ENCODE measurements at places on chromosomes 11 and 22.

- DNase-seq: no peak
Measured at GRCh38 chr11:96037405-96037949, 113.6 kb upstream of the MTMR2 start.

DNA sequence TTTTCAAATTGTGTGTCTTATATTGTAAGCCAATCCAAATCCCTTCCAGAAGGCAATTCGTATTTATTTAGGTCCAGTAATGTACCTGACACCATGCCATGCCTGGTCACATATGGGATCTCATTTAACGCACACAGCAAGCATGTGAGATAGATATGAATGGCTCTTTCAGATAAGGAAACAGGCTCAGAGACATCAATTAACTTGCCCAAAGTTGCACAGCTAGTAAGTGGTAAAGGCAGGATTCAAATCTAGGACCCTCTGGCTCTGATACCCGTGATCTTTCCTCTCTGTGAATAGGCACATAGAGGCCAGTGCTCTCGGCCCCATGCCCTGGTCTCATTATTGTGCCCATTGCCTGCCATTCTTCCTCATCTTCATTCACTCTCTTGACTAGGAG is 34.3 kb downstream of the KCNJ4 start:
- no peak for DNase-seq

DNA sequence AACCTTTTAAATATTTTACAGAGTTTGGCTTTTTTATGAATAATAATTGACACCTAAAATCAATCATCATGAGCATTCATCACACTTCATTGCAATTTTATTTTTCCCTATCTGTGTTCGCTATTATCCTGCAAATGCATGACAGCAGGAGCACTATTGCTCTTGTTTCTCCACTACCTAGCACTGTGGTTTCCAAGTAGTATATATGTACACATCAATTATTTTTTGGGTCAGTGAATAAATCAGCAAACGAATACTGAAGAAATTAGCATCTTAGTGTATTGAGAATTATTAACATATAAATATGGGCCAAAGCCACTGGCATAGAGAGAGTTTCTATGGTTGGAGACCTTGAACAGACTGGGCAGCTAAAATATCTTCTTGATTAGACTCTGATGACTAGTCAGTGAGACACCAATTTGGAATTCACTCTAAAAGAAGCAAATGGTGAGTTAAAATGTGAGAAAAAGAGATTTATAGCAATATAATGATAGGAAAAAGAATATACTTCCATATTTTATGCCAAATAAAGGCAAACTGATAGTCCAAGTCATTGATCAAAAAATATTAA is 731.1 kb upstream of the LUZP2 start:
- no peak for DNase-seq

DNA sequence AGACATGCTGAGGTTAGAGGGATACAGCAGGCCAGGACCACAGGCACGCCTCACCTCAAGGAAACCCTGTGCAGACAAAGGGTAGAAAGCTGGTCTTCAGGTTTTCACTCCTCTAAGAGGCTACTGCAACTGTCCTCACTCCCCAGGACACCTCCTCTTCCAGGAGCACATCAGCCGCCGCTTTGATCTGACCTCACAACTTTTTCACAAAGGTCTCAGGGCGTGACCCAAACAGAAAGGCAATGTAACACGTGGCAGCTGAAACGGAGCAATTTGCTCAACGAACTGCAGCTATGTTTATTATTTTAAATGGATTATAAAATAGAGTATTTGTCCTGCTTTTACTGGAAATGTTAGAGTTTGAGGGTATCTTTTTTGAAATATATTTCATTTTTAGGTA is 46.1 kb downstream of the LARGE1 start:
- DNase-seq: no peak

GRCh38 chr22:27226666-27227065 is 569.3 kb downstream of the MIAT start:
- DNase-seq: no peak

DNA sequence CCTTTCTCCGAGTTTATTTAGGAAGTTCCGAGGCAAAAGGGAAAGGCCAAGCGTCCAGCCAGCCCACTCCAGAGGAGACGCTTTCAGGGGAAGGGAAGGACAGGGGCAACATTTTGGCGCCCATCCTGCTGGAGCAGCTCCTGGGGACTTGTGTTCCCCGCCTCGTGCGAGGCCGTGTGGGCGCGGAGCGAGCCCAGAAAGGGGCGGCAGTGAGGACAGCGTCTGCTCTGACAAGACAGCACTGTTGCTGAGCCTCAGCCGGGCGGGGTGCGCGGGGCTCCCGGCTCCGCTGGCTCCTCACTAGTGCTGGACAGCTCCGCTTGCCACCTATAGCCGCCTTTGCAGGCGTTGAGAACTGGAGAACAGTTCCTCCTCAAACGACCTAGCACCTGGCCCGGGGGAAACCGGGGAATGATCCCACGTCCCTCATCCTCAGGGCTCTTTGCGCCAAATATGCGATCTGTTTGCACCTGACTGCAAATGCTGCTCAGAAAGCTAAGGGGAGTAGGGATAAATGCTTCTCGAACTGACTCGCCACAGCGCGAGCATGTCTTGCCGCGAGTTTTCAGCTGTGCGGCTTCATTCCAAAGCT is 722 bp upstream of the GUCY1A2 start:
- DNase-seq: no peak

GRCh38 chr22:46072981-46073682 is 77.2 kb upstream of the PPARA start:
- no peak for DNase-seq

GRCh38 chr11:66734215-66734614 is 5.2 kb upstream of the SPTBN2 start:
- no peak for DNase-seq

DNA sequence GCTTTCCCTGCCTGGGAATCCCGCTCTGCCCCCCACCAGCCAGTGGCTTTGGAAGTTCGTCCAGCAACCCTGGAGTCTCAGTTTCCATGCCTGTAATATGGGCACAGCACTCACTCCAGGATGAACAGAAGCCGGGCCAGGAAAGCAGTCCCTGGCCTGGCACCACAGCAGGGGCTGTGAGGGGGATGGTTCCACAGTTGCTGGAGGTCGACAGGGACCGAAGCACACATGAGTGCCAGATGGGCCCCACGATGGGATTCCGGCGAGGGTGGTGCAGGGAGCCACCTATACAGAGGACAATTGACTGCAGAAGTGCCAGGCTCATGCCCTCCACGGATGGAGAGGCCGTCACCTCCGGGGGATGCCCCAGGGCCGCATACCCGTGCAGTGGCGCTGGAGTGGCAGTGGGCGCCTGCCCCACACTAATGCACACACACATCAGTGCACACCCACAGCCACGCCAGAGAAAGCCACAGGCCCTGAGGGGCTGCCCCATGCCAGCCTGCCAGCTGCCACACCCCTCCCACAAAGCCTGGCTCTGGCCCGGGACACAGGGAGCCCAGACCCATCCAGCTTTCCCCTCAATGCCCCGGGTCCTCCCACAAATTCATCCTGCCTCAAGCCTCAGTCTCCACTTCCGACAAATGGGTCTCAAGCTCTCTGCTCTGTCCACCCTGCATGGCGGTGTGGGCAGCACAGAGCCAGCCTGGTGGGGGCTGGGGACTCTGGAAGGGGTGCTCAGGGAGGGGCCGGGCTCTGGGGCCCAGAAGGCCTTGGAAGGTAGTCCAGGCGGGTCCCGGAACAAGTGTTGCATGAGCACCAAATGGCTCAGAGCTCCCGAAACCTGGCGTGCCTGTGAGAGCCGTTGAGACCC is 9.7 kb downstream of the ASCL2 start:
- DNase-seq: no peak

GRCh38 chr22:40175611-40176244 is 2.0 kb upstream of the TNRC6B start:
- no peak for DNase-seq

GRCh38 chr11:118415739-118416068 is 14.3 kb downstream of the ATP5MG start:
- DNase-seq: peak; percentile 52

DNA sequence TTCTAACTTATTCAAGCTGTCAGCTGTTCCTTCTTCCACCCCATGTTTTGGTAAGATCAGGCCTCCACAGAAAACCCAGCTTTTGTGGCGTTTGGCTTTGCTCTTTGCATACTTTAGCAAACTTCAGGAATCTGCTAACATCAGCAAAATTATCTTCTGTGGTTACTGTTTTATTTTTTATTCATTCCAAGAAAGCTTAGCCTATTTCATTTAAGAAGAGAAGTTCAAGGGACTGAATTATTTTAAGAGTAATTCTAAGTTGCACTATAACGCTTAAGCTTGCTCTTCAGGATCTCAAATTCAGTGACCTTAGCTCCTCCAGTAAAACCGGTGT is 1.1 kb downstream of the JHY start:
- no peak for DNase-seq

DNA sequence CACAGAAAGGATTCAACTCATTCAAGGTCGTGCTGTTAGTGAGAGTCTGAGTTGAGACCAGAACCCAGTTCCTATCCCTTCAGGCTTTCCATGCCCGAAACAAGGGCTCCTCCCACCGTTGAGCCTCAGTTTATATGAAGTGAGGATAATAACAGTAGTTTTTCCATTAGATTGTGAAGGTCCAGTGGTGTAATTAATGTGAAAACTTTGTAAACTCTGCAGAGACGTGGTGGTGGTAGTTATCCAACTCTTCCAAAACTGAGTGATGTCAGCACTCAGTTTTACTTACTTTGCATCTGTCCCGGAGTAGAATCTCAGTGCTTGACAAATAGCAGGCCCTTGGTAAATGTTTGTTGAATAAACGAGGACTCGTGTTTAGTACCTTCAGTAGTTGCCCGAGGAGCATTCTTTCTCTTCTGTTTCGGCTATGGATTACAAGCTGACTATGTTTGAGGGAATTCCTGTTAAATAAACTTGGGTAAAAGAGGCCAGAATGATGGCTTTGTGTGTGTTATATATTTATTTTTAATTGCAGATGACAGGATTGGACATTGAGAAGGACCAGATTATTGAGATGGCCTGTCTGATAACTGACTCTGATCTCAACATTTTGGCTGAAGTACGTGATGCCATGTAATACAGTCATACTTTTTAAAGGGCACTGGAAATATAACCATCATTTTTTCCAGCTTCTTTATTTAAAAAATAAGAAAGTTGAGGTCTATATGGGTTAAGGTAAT is 1.0 kb downstream of the REXO2 start:
- DNase-seq: no peak

GRCh38 chr11:113994077-113994954 is 19.4 kb downstream of the HTR3A start:
- no peak for DNase-seq

DNA sequence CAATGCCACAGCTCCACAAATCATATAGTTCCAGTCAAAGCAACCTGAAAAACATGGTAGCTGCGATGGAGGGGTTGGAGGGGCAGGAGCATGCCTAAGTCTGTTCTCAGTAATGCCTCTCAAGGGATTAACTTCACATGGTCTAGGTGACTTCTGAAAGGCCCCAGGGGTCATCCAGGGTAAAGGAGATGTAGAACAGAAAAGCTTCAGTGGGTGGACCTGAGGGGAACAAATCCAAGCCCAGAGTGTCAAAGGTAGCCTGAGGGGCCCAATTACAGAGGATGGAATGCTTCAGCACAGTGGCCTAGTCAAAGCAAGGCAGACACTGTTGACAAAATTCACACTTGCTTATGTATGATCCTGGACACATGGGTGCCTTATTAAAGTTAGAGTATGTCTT is 23.3 kb downstream of the OR4D9 start:
- no peak for DNase-seq

GRCh38 chr11:17898782-17899181 is 114.1 kb downstream of the SERGEF start:
- no peak for DNase-seq

DNA sequence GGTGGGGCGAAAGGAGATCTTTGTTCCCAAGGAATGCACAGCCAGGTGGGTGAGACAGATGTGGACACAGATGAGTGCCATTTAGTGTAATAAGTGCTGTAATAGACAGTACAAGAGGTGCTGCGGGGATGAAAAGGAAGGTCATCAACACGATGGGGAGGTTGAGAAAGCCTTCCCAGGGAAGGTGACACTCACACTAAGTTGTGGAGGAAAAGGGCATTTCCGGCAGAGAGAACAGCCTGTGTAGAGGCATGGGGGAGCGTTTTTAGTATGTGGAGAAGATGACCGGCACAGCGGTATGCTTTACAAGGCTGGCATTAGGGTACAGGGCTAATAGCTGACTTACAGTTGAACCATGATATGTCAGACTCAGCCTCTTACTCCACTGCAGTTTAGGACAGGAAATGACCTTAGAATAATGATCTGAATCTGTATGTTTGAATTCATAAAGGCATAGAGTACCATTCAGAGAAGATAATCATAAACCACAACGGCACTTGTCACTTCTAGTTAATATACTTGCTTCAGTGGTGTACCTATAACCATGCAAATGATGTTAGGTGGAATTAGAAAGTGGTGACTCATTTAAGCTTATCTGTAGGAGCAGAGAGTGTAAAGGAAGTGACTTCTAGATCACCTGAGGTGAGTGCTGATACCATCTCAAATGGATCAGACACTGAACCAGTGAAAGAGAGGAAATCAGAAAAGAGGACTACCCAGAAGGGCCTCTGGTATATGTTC is 60.6 kb downstream of the FAM83F start:
- DNase-seq: no peak

GRCh38 chr11:121553806-121554205 is 101.0 kb upstream of the SORL1-AS1 start:
- DNase-seq: no peak

- no peak for DNase-seq
Measured at GRCh38 chr11:132358573-132358953, 988.1 kb downstream of the NTM start.

GRCh38 chr22:22619765-22620414 is 24.5 kb upstream of the GGTLC2 start:
- DNase-seq: no peak

DNA sequence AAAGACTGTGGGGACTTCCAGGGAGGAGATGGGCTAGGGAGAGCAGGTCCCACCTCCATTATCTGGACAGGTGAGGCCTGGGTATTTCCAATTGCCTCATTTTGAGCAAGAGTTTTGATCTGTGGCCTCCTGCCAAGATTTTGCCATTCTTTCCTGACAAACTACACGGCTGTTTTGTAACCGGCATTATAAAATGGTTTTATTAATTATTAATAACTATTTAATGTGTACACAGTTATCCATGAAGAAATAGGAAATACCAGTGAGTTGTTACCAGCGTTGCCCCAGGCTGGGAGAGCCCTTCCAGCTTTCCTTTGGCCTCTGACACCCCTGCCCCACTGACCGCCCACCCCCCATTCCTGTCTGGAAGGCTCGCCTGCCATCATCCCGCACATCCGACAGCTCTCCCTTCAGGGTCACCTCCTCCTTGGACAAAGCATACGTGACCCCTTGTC is 14.9 kb upstream of the SEC14L3 start:
- DNase-seq: no peak

- no peak for DNase-seq
Measured at GRCh38 chr22:32661737-32662586, 139.5 kb upstream of the TIMP3 start.

DNA sequence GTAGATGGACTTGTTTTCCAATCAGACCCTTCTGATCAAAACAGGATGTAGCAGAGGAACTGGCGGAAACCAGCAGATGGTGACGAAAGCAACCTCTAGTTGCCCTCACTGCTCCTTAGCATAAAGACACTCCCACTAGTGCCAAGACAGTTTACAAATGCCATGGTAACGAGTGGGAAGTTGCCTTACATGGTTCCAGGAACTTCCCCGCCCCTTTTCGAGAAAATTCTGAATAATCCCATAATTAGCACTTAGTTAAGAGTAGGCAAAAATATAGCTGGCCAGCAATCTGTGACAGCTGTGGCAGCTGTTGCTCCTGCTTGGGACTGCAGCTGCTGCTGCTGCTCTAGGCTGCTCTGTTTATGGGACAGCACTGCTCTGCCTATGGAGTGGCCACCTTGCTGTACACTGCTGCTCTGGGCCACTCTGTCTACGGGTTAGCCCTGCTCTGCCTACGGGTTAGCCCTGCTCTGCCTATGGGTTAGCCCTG is 33.4 kb upstream of the SORL1 start:
- DNase-seq: peak; percentile 99

- peak; percentile 24 for DNase-seq
Measured at GRCh38 chr11:118398791-118399559, 2.4 kb upstream of the ATP5MG start.
